ENCODE measurements at places on chromosomes 7 and 10.

DNA sequence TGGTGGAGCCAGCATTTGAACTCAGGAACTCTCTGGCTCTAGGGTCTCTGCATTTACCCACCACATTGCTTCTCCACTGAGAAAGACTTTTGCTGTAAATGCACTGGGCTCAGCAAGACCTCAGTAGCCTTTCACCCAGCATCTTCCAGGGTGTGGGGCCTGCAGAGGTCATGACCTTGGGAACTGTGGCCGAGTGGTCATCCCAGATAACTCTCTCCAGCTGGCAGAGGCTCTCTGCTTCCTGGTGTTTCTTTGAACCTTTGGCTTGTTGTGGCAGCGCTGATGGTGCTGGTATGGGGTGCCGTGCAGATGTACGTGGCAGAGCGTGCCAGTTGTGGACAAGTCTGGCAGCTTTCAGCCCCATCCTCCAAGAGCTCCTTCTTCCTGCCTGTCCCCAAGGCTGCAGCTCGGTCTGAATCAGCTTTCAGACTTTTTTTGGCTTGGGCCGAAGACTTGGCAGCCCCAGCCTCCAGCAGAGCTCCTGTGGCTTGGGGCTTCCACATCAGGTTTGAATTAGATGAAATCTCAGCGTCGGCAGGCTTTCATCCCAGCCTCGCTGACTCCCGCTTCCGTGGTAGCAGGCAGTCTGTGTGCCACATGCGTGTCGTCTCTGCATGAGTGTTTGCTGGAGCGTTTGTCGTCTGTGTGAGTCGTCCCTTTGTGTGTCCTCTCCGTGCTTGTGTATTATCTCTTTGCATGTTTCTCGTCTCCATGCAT is 21.5 kb downstream of the ADAMTS14 start:
- DNase-seq = no peak

DNA sequence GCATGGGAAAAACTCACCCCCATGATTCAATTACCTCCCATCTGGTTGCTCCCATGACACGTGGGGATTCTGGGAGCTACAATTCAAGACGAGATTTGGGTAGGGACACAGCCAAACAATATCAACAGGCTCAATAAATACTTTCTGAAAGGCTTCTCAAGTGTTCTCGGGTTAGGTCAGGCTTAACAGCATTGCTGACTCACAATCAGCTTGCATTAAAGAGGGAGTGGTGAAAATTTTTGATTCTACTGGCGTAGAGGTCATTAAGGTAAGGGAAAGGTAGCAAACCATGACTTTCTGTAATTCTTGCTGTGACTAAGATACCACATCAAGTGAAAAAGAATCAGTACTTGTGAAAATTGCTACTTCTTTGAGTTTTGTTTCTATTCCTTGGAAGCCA is 126.4 kb downstream of the JCAD start:
- DNase-seq = no peak

DNA sequence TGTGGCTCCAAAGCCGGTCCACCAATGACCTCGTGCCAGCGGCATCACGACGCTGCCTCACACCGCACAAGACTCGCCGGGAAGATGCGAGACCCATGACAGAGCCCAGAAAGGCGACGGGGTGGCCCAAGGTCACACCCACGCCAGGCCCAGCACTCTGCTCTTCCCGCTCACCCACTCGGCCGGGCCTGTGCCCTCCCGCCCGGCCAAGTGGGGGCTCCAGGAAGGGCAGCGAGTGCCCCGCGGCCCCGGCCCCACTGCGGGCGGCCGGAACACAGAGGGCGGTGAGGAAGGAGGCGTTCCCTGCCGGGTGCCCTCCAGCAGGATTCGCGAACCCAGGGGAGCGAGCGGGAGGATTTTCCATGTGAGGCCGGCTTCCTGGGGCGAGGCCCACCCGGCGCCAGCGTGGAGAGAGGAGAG is 56.3 kb downstream of the PDGFA start:
- DNase-seq = no peak

DNA sequence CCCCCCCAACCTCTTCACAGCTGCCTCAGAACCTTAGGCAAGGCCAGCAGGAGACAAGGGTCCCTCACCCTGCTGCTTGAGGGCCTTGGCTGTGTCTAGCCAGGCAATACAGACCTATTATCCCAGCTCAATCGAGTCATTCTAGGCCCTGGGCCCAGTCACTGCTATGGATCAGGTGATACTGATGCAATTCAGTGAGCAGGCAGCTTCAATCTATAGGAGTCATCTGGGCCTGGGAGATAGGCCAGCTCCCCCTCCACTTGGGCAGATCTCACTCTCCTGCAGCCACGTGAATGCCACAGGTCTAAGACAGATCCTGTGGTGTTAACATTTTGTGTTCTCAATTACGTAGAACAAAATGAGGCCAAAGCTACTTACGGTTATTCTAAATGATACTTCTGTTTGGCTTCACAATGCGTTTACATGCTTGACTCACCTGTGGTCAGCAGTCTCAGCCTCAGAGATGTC is 68.0 kb upstream of the LRRC4 start:
- DNase-seq = no peak

GRCh38 chr7:26681819-26682418 is 182.5 kb downstream of the SKAP2 start:
- no peak for DNase-seq

GRCh38 chr7:21967598-21968003 is 21.9 kb upstream of the CDCA7L start:
- no peak for DNase-seq

DNA sequence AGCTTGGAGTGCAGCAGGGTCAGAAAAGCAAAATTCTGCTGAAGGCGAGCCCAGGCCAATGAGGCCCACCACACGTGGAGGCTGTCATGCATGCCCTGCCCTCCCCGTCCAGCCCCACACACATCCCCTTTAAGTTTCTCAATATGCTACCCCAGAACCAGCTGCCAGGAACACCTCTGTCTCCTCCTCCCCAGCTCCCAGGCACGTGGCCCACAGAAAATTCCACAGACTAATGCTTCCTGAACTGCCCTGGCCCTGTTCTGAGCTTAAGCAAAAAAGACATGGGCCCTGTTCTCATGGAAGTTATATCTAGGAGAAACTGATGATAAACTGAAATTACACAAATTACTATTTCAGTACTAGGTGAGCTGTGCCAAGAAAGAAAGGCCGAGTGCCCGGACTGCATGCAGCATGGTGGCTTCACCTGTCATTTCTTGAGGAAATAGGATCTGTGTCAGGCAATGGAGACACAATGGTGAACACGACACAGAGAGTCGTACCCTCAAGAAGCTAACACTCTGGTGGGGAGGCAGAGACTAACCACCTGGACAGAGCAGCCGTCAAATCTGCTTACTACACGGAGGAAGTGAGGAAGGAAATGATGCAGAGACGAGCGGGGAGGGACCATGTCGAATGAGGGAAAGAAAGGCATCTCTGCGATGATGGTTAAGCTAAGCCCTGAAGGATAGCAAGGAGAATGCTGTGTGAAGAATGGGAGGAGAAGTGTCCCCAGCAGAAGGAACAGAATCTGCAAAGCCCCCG is 44.5 kb downstream of the PODXL start:
- DNase-seq = no peak

DNA sequence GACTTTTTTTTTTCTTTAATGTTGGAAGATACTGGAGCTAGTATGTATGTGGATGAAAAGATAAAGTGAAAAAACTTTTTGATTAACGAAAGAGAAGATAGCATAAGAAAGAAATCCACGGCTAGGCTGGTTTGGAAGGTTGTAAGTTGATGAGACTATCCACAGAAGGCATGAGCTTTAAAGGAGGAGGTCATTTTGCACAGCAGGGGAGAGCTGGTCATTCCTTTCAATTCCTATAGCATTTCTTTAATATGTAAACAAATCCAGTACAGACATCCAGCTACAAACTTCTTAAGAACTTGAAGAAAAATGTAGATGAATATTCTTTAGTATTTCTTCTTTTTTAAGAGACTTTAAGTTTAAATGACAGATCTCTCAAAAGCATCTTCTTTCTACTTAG is 281.3 kb downstream of the CACNA2D1 start:
- DNase-seq = no peak

- DNase-seq = peak; percentile 25
Observed at GRCh38 chr7:131188367-131189339, 139.0 kb upstream of the MKLN1 start.

DNA sequence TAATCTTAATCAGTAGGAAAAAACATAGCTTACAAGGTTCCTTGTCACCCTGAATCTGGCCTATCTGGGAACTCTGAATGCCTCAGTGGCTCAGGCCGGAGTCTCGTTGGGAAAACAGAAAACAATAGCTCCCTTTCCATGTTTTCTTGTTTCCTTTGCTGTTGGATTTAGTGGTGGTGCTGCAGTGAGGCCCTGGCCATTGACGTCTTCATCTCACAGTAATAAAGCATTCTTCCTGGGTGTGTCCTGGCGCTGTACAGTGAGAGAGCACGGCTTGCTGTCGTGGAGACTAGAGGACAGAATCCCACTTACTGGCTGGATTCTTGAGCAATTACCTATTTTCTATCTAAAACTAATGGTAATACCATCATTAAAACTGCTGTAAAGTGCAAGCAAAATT is 1.3 kb upstream of the SPOCK2 start:
- no peak for DNase-seq

GRCh38 chr7:140686921-140687320 is 9.6 kb upstream of the NDUFB2 start:
- DNase-seq = no peak

Measured in stimulated activated CD4-positive, alpha-beta T cell treated with anti-CD3 and anti-CD28 coated beads, Interleukin-4, amount 100 ng/mL, for 1 hour (primary cell).